ENCODE measurements at places on chromosomes 2 and 18.

DNA sequence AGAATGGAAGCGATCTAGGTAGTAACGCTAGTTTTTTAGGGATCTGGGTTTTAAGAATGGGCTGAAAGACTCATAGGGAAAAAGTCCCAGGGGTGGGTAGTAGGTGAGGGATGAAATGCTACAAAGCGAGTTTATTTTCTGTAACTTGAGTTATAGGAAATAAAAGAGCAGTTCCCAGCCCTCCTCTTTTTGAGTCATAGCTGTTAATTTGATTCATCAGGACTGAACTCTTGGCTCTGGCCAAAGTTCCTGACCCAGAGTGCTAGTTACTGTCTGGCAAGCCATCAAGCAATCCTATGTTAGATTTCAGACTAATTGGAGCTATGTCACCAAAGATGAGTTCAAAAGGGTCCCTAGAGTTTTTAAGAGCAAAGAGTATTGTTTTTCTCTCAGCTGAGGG is 17.4 kb upstream of the NOSTRIN start:
- DNase-seq: no peak

GRCh38 chr2:84055816-84056215 is 403.3 kb downstream of the SUCLG1 start:
- DNase-seq: no peak

DNA sequence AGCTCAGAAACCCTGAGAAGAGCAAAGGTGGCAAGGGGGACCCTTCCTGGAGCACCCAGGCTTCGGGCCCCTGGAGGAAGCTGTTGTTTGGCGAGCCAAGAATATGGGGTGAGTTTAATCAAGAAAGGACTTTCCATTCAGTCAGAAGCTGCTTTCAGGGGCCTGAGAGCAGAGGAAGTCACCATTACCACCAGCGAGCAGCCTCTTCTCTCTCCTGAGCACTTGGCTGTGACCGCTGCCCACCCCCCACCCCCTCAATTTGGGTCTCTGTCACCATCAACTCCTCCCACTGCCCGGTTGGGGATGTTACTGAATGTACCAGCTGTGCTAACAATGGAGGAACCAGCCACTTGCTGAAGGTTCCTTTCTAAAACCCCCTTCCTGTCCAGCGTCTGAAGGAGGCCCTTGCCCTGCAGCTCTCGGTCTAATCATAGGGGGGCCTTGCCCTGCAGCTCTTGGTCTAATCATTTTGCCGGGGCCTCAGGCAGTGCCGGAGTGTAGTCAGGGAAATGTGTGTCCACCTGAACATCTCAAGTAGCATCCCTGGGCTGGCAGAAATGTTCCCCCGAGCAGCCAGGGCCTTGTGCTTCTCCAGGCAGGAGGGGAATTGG is 943 bp downstream of the INPP5D start:
- DNase-seq: no peak

GRCh38 chr2:62472312-62472711 is 33.7 kb downstream of the TMEM17 start:
- DNase-seq: no peak

- DNase-seq: no peak
Measured at GRCh38 chr2:72180351-72180750, 32.7 kb upstream of the CYP26B1 start.

- no peak for DNase-seq
Measured at GRCh38 chr2:112644933-112645309, 818 bp upstream of the SLC20A1 start.

GRCh38 chr2:218873359-218874194 is 7.1 kb upstream of the WNT10A start:
- DNase-seq: no peak

DNA sequence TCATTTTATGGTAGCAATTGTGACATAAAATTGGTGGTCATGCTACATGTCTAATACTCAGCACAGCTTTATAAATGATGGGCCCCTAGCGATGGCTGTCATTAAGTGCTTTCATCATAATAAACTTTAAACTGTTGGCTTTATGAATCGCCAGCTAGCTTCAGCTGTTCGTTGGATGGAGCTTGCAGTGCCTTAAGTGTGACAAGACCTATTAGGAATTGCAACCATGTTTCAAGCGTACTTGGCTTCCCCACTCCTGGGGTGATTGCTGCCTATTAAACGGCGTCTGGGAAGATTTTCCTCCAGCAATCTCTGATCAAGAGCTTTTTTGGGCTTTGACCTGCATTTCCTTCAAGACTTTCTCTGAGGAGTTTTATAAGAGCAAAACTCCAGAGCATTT is 164.5 kb upstream of the SIX3 start:
- no peak for DNase-seq

DNA sequence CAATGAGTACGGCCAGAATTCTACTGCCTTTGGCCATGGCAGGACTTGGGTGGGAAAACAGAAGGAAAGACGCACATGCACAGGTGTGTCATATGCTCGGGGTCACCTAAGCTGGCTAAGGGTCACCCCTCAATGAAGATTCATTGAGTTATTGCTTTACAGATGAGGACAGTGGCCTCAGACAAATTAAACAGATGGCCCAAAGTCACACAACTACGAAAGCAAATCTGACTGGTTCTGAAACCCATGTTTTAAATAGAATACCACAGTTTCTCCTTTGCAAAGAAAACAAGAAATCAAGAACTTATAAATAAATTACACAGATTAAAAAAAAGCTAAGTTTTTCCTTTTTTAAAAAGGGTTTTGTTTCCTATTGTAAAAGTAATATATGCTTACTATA is 70.5 kb downstream of the ID2 start:
- no peak for DNase-seq

DNA sequence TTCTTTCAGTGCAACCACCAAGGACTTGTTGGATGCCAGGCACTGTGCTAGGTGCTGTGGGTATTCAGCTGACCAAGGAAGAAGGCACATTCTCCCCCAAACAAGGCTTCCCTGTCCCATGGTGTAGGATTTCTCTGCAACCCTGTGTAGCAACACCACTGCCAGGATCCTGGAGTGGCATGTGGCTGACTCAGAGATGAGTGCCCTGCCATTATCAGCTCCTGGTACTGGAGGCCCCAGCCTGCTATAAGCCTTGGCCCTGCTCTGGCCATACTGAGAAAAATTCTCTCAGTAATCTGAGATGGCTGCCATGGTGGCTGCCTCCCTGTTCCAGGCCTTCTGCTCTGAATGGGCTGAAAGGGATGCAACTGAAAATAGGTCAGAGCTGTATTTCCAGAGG is 4.3 kb downstream of the SMYD5 start:
- no peak for DNase-seq

All from activated naive CD4-positive, alpha-beta T cell (primary cell).